H7 (cell line): ENCODE measurements at places on chromosomes 1 and 21.

DNA sequence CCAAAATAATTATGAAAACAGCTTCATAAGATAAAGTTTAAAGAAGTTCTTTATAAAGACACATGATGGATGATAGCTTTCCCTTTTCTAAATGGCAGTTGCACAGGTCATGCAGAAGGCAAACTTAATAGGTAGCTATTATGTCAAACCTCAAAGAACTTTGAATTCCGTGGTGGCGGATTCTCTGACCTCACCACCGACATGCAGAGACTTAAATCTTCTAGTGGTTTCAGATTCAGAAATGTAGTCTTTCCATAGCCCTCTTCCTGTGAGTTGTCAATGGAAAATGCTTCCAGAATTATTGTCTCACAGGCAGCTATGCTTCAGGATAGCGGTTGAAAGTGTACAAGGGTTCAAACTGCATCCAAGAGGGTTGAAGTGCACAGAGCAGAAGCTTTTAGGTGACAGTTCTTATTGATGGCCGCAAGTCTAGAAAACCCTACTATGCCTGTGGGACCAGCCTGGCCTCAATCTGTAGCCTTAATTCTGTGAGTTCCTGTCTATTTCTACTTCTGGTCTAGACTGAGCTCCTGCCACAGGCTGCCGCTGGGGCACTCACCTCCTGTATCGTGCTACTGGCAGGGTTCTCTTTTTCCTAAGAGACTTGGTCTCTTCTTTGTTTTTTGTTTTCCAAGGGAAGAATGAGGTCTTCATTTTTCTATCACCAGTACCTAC, 117.0 kb upstream of the ERRFI1 start:
- peak; percentile 9 for DNase-seq

GRCh38 chr1:19398309-19398760, 86.2 kb downstream of the SLC66A1 start:
- no peak for DNase-seq

DNA sequence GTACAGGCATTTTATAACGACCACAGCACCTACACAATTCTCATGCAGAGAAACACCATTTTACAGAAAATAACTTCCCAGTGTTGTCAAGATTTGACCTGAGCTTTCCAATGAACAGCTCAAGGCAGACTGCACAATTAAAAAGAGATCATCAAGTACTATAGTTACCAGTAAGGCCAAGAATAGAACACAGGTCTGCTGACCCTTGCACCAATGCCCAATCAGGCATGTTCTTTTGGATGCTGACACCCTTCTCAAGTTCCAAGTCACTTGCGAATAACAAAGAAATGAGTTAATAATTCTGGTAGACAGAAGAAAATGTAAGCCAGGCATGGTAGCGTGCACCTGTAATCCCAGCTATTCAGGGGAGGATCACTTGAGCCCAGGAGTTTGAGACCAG, 101.9 kb downstream of the SLC45A1 start:
- no peak for DNase-seq

GRCh38 chr1:85421179-85421578, 43.8 kb downstream of the DDAH1 start:
- no peak for DNase-seq

- DNase-seq, result peak; percentile 41
These were observed 4.0 kb downstream of the CASQ2 start for GRCh38 chr1:115764541-115764940.
